ENCODE measurements at places on chromosomes 7 and 10. TPM values are rescaled to one million over a fixed set of nuclear protein-coding genes. Genes with fewer than 3 reads are reported as not detected.

Gene SLC39A12
- not detected for total RNA-seq

Gene LRRTM3
- total RNA-seq: not detected

Gene SOSTDC1
- not detected for total RNA-seq

Gene TFEC
- total RNA-seq: 0.17 TPM

Gene THSD7A
- not detected for total RNA-seq

Gene ERVW-1
- total RNA-seq: not detected

Gene MBL2
- not detected for total RNA-seq

Gene RSPH10B
- total RNA-seq: not detected

Gene CDCA7L
- total RNA-seq: 61.8 TPM

Gene NANOS1
- 0.19 TPM for total RNA-seq

Gene ZNF853
- 0.30 TPM for total RNA-seq

Gene RBM20
- total RNA-seq: not detected

Gene ANKRD26
- total RNA-seq: 11.6 TPM

Gene SPDYE1
- not detected for total RNA-seq

Gene UNCX
- total RNA-seq: not detected

Gene LRRN3
- 262 TPM for total RNA-seq

Gene CALHM3
- total RNA-seq: not detected

Gene AGR3
- total RNA-seq: not detected

Gene CCDC172
- total RNA-seq: not detected

Gene ZNF775
- total RNA-seq: 4.2 TPM

Gene SYNPO2L
- not detected for total RNA-seq

Gene TMEM139
- 0.57 TPM for total RNA-seq

Gene SPACDR
- total RNA-seq: 3.0 TPM

Gene SH2B2
- total RNA-seq: 0.50 TPM

Gene APBB1IP
- total RNA-seq: 92.2 TPM

Gene ODAD2
- not detected for total RNA-seq

Gene LRRC17
- 0.58 TPM for total RNA-seq

Gene GNGT1
- total RNA-seq: not detected

Gene C7orf33
- total RNA-seq: not detected

Gene HTR5A
- total RNA-seq: not detected

Gene SNCG
- total RNA-seq: not detected

Gene EXOSC1
- 50.0 TPM for total RNA-seq

Gene NACAD
- not detected for total RNA-seq

Gene CDHR3
- 2.7 TPM for total RNA-seq

Gene GCK
- not detected for total RNA-seq

All from activated CD4-positive, alpha-beta T cell treated with anti-CD3 and anti-CD28 coated beads, Interleukin-2, amount 10 ng/mL, durations not matched to agents 7 days and 5 days (primary cell).